ENCODE measurements at places on chromosomes 2 and 18. TPM values are rescaled to one million over a fixed set of nuclear protein-coding genes. Genes with fewer than 3 reads are reported as not detected.

The SULT1C2 gene
- not detected for total RNA-seq

The LRRC30 gene
- total RNA-seq: not detected

The CIB4 gene
- total RNA-seq: not detected

The PLCD4 gene
- total RNA-seq: 0.93 TPM

The C18orf32 gene
- 41.0 TPM for total RNA-seq

The COBLL1 gene
- total RNA-seq: 9.0 TPM

The DSC3 gene
- 2.0 TPM for total RNA-seq

The IKZF2 gene
- total RNA-seq: 3.3 TPM

The AOX1 gene
- total RNA-seq: 3.8 TPM

The HOXD12 gene
- total RNA-seq: not detected

The WDR54 gene
- total RNA-seq: 29.1 TPM
